Activated CD4-positive, alpha-beta T cell treated with anti-CD3 and anti-CD28 coated beads for 4 hours (primary cell): ENCODE measurements at places on chromosomes 13 and 19.

DNA sequence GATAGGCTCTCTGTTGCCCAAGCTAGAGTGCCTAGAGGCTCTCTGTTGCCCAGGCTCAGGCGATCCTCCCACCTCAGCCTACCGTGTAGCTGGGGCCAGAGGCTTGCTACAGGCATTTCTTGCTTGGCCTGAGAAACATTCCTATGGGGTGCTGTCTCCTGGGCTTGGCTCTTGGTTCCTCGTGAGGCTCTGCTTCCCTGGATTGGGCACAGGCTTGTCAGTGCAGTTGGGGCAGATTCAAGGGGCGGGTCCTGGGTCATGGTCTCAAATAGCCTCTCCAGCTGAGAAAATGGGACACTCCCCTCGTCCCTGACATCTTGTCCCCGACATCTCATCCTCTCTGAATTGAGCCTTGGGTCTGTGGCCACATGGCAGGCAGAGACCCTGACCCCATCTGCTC is 4.9 kb downstream of the TSSK6 start:
- DNase-seq: no peak

DNA sequence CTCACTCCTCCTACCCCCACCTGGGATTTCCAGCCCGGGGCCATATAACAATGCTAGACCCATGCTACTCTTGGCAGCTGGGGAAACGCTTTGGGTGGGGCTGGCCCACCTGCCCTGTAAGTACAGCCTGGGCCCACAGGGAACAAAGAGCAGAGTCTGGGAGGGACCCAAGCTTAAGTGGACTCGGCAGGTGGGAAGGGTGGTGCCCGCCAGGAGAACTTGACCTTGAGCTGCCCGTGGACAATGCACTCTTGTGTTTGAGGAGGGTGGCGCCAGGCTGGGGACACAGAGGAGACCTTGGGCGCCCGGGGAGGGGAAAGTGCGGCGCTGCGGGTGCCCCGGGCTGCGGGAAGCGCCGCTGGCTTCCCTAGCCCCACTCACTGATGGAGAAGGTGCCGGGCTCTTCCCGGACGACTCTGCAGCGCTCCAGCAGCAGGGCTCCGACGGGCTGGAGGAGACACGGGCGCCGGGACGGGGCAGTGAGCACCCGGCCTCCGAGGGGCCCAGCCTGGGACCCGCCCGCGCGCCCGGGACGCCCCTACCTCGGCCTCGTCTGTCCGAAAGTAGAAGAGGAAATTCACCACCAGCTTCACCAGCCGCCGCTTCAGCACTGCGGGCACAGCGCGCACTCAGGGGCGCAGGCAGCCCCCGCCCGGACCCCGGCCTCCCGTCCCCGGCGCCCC is 607 bp downstream of the PLEKHJ1 start:
- no peak for DNase-seq

DNA sequence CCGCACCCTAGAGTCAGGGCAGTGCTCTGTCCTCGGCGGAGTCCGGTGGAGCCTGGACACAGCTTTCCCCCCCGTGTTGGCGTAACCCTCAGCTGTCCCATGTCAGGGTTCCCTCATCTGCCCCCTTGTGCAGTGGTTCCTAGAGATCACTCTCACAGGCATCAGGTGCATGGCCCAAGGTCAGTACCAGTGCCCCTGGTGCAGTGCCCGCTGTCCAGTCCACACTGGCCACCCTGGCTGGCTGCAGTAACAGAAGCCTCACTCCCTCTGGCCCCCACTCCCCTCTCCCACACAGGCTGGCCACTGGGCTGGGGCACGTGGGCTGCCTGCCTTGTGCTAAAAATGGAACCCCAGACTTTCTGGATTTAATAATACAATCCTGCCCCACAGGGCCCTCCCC is 49.6 kb upstream of the C1QTNF9B start:
- no peak for DNase-seq

DNA sequence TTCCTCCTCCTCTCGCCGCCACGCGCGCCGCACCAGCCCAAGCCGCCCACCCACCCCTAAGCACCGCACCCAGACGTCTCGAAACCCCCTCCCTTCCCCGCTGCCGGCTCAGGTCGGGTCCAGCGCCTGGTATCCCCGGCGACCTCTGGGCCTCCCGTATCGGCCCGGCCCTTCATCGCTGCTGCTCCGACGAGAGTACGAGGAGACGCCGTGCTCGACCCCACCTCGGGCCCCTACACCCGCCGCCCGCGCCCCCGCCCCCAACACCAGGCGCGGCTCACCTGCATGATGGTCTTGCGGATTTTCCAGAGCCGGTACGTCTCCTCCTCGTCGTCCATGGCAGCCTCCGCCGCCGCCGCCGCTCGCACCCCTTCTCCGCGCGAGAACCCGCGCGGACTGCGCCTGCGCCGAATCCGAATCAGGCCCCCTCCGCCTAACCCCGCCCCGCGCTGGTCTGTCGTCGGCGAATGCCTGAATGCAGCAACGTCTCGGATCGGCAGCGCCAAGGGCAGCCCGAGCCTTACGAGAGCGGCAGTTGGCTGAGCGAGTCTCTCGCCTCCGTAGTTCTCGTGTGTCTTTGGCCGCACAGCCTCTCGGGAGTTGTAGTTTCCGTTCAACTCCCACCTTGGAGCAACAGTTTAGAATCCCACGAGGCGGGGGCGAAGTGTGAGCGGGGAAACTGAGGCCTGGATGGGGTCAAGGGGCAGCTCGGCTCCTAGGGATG is at the start of gene POLR2E:
Gene POLR2E, minus strand, starts transcription at position 398 of the 724 bp plus-strand sequence. Its CDS starts 60 bp downstream, at position 338.
- DNase-seq: peak; percentile 98

- DNase-seq: no peak
Observed at GRCh38 chr19:46552891-46553290, 48.2 kb upstream of the CALM3 start.

DNA sequence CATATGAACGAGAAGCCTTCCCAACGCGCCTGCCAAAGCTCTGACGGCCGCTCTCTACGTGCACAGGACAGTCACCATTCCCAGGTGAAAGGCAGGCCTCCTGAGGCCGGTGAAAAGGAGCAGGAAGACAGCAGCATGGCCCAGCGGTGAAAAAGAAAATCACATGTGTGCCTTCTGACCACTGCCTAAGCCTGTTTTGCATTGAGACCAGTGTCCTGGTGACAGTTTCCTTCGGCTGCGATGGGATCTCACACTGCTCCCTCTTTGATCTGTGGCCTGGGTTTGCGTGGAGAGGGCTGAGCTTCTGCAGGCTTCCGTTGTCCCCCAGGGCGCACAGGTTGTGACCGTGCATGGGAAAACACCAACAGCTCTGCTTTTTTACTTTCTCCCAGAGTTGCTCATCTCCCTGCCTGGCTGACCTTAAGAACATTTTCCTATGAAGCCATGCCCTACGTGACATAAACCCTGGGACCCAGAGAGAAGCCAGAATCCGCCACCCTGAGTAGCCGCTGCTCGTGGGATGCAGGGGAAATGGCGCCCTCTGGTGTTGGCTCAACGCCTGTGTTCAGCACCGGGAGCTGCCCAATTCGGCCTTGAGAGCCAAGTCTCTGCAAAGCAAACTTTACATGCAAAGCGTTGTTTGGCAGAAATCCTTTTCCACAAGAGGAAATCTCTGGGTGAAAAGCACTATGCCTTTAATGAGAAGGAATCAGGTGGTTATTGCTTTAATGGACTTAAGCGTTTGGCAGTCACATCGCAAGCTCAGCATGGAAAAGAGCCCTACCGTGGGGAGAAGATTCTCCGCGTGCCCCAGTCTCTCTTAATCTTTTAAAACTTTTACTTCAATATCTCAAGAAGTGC is 112.2 kb upstream of the GPR12 start:
- peak; percentile 8 for DNase-seq

DNA sequence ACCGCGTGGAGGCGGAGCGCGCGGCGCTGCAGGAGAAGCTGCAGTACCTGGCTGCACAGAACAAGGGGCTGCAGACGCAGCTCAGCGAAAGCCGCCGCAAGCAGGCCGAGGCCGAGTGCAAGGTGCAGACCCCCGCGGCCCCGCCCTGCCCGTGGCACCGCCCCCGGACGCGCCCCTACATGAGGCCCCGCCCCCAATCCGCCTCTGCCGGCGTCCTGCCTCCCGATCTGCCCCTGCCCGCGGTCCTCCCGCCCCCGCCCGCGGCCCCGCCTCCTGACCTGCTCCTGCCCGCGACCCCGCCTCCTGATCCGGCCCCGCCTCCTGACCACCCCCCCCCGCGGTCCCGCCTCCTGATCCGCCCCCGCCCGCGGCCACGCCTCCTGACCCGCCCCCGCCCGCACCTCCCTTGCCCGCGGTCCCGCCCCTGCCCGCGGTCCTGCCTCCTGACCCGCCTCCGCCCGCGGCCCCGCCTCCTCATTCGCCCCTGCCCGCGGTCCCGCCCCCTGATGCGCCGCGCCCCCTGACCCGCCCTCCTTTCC is 11.7 kb downstream of the PRR36 start:
- DNase-seq: peak; percentile 78

DNA sequence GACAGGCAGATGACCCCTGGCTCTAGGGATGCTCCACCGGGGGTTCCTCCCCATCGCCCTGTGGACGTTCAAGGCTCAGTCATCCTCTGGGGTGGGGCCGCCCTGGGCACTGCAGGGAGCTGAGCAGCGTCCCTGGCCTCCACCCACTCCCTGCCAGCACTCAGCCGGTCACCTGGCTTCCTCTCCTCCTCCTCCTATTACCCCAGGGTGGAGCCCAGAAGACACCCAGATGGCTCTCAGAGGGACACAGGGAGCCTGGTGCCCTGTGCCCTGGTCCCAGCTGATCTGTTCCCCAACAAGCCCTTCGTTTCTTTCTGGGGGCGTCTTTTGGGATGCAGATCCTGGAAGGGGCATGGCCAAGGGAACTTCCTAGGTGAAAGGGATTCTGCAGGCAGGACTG is 3.7 kb upstream of the MKNK2 start:
- no peak for DNase-seq

- DNase-seq: no peak
Observed at GRCh38 chr19:39481229-39481545, 549 bp downstream of the TIMM50 start.

DNA sequence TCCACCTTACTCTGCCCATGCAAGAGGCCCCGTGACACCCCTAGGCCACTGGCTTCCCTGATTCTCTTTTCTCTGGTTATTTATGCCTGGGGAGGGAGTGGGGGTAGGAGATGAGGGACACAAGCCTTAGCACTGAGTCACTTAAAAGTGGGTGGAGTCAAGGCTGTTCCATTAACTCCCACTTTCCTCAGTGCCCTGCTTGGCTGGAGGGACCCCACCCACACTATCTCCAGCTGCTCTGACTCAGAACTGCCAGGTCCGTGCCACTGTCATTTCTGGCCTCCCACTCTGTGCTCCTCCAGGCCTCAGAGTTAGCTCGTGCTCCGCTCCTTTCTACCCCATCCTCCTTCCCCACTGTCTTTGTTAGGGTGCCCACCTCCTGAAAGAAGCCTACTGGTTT is 113.4 kb upstream of the UQCRFS1 start:
- no peak for DNase-seq

DNA sequence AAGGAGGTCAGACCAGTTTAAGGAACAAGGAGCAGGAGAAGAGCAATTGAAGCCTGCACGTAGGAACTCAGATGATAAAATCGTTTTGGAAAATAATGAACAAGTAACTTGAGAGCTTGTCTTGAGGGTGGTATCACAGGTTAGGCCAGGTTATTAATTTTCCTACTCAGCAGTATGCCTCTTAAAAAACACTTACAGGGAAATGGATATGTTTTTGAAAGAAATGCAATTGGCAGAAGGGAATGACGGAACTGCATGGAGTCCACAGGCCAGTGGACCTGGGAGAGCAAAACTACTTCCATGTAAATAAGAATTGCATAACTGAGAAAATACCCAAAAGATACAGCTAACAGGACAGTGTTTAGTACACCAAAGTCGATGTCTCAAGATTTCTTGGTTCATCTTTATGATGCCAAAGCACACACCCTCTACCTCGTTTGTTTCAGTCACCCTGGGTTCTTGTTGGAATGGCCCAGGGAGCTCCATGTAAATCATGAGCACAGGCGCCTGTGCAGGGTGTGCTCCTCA is 35.2 kb downstream of the MBNL2 start:
- DNase-seq: no peak

DNA sequence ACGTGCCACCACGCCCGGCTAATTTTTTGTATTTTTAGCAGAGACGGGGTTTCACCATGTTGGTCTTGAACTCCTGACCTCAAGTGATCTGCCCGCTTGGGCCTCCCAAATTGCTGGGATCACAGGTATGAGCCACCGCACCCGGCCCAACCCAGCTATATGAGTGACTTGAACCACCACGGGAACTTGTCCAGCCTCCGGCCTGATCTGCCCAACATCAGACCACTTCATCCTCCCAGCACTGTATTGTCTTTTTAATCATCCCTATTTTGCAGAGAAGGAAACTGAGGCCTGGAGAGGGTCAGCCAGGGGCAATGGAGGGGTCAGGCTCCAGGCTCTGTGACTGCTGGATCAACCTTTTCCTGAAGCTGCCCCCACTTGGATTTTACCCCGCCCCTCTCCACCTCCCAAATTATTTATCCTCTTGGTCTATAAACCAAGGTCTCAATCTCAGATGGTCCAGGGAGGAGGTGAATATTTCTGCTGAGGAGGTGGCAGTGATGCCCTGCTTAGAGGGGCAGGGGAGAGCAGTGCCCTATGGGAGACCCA is 893 bp upstream of the PLIN3 start:
- DNase-seq: no peak

DNA sequence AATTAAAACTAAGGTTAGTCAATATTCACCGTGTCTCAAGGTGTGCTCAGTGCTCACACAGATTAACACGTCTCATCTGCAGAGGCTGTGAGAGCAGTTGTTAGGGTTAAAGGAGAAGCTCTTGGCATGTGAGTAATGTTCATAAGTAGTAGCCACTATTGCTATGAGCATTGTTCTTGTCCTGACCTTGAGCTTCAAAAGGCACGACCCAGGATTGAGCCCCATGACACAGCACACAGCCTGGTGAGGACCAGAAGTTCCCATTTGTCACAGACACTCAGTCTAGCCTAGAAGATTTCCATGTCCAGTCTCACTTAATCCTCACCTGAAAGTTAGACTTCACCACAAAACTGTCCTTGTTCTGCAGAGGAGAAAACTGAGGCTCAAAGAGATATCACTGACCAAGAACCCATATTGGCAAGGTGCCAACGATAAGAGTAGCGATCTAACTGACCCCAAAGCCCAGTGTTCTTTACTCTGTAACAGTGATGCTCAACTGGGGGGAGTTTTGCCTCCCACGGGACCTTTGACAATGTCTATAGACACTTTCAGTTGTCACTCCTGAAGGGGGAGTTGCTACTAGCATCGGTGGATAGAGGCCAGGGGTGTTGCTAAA is 26.0 kb downstream of the FPR3 start:
- DNase-seq: no peak

DNA sequence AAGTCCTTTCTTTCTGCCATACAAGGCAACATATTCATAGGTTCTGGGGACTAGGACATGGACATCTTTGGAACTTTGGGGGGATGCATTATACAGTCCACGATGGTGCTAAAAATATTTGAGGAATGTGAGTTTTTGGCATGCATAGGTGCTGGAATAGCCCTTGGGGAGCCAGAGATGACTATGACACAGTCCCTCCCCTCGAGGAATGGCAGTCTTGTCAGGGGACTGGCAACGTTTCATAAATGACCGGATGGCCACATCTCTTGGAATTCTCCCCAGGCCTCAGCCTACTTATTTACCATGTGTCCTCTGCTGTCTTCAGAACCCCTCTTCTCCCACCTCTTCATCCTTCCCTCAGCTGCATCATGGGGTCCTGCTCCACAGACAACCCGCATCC is 13.6 kb downstream of the MEIOSIN start:
- DNase-seq: no peak

GRCh38 chr19:584240-585001 is 5.3 kb upstream of the HCN2 start:
- peak; percentile 55 for DNase-seq
